NCI-H460 (cell line): ENCODE measurements at places on chromosomes 3 and 15. TPM values are rescaled to one million over a fixed set of nuclear protein-coding genes. Genes with fewer than 3 reads are reported as not detected.
A peak's percentile ranks its signal among the peaks of the same experiment; 100 is the strongest.

GRCh38 chr15:41971895-41972252 is 483 bp downstream of the EHD4 start:
- no peak for DNase-seq

DNA sequence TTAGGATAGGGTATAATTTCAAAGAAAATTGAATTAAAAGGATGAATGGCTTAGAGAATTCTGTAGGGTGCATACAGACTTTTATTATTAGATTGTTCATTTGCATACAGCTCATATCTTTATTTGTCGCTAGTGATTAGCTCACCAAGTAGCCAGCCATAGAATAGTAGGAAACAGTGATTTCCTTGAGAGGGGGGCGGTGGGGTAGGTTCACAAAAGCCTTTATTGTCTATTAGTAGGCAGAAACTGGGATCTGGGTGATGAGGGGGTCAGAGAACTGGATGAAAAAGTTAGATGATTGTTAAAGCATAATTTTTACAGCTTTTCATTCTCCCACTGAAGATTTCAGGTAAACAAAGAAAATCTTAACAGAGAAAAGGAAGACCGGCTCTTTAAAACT is 77.6 kb upstream of the RAP2B start:
- DNase-seq: no peak

DNA sequence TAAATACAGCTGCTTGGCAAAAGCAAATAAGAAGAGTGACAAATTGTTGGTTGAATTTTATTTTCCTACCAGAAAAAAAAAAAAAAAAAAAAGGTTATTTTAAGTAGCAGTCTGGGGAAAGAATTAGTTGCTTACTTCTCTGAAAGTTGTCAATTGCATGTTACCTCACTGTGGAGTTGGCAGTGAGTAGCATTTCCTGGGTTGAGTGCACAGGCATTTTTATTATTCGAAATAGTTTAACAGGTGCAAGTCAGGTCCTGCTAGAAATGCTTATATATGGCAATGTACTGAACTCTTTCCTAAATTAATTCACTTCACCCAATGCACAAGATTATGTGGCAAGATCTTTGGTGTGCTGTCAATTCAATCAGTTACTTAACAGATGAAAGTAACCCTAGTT is 680.6 kb downstream of the EPHA3 start:
- DNase-seq: no peak

DNA sequence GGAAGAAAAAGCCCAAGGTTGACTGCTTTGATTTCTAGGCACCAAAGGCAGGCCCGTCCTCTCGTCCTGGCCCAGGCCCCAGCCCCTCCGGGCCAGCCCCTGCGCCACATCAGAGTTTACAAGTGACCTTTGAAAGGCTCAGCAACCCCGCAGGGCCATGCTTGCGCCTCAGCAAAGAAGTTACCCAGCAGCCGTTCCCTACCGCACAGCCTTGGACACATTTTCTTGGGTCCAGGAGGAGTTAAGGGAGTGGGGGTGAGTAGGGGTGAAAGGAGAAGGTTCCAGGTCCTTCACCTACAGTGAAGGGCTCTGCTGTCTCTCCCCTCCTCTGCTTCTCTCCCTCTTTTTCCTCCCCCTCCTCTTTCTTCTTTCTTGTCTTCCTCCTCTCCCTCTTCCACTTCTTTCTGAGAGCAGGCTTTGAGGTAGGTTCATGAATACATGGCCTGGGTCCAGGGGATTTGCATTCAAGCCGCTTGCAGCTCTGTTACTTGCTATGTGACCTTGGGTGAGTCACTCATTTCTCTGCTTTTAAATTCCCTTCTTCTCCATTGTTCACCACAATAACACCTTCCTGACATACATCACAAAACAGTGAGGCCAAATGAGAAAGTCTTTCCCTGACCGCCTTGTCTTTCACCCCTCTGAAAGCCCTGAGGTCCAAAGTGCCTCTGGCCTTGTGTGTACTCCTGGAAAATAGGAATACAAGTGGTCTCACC is 223.3 kb upstream of the TPRG1 start:
- DNase-seq: peak; percentile 53

GRCh38 chr15:62047282-62047827 is 12.9 kb downstream of the VPS13C start:
- no peak for DNase-seq

DNA sequence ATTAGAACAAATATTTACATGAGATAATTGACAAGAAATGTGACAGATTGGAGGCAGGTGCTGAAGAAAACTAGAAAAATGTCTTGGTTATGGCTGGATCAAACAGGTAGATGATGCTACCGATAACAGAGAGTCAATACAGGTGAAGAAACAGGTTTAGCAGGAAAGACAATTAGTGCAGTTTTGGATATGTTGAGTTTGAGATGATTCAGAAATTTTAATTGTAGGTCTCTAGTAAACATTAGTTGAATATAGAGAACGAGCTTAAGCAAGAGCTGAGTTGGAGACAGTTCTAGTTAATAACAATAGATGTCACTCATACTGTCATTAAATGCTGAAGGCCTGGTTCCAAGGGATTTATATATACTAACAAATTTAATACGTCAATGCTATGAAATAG is 524.4 kb downstream of the NSUN3 start:
- DNase-seq: no peak

DNA sequence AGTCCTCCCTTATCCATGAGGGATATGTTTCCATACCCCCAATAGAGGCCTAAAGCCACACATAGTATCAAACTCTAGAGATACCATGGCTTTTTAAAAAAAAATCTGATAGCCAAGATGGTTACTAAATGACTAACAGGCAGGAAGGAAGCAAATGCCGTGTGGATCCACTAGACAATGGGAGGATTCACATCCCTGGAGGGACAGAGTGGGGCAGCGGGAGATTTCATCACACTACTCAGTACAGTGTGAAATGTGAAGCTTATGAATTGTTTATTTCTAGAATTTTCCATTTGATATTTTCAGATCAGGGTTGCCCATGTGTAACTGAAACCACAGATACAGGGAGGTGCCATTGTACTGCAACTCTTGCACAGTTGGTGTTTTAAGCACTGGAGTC is 826.6 kb downstream of the SQOR start:
- DNase-seq: no peak

- no peak for DNase-seq
Measured at GRCh38 chr3:36741285-36741684, 23.1 kb downstream of the DCLK3 start.

LINGO1 gene
- 0.14 and 0.52 TPM in 2 replicates for total RNA-seq

ANKUB1 gene
- total RNA-seq: not detected in 2 replicates

- no peak for DNase-seq
Measured at GRCh38 chr3:173591401-173591800, 193.9 kb downstream of the NLGN1 start.

- no peak for DNase-seq
Measured at GRCh38 chr15:47887241-47887800, 170.0 kb downstream of the SEMA6D start.

GRCh38 chr15:26736502-26737248 is 36.2 kb downstream of the GABRB3 start:
- DNase-seq: no peak

NEIL1 gene
- 3.6 and 3.7 TPM in 2 replicates for total RNA-seq

GRCh38 chr3:45992133-45992729 is 3.4 kb downstream of the FYCO1 start:
- DNase-seq: no peak

GRCh38 chr15:24269166-24269571 is 406.4 kb upstream of the NPAP1 start:
- no peak for DNase-seq

SHC4 gene
- total RNA-seq: 10.9 and 11.9 TPM in 2 replicates

IQCF5 gene
- not detected in 2 replicates for total RNA-seq

DNA sequence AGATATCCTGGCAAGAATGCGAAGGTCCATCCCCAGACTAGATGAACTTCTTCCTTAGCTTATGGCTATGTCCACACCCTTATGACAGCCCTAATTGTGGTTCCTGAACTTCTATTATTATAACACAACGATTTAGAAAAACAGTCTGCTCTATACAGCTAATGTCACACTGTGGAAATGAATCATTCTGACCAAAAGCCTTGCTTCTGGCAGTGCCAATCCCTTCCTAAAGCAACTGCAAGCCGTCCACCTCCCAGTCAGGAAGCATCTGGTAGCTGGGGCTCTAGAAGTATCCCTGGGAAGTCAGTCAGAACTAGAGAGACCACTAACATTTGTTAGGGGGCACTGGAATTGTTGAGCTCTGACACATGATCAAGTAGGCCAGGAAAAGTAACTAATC is 45.0 kb downstream of the MYO5A start:
- no peak for DNase-seq

DNA sequence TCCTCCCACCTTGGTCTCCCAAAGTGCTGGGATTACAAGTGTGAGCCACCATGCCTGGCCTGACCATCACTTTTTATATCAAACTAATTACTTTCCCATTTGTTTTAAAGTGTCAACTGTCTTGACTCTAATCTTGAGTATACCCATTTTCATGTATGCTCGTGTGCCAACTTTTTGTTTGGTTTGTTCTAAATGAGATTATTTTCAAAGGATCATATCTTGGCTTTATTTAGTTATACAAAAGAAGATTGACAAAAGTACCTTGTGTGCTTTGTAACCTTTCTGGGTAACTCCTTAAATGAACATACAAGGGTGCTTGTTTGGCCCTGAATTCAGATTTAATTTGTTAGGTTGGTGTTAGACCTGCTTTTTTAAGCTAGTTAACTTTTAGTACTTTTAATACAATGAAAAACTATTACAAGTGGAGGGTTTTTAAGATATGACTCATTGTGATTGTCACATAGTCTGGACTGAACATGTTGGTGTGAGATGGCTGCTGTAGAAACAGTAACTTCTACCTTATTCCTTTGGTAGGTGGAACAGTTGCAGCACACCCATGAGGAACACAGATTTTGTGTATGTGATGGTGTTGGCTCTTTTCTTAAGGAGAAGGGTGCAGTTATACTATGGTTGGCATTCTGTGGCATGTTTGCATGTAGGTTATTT is 10.7 kb downstream of the KIF23 start:
- no peak for DNase-seq

DNA sequence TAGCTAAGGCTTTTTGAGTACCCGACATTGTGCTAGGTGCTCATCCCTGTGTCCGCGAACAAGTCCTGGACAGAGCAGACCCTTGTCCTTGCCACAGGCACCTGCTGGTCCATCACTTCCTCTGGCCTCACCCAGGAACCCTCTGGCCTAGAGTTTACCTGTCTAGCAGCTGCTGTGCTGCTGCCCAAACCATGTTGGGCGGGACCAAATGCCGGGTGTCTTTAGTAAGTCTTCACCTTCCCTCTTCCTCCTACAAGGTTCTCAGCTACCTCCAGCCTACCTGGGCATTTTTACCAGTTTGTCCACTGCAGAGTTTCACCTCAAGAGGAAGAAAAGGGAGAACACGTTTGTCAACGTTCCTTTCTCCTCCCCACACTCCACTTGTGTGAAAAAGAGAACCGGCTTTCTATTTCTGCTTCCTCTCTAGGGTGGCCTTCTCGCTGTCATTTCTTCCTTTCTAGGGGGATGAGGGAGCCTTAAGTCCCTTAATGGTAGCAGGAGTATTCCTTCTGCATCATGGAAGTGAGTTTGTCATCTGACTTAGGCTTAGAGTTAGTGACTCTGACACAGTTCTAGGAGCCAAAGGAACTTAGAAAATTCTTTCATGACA is 80.4 kb upstream of the GCNT3 start:
- no peak for DNase-seq

GRCh38 chr15:80694611-80695098 is 455 bp upstream of the ABHD17C start:
- DNase-seq: no peak

DNA sequence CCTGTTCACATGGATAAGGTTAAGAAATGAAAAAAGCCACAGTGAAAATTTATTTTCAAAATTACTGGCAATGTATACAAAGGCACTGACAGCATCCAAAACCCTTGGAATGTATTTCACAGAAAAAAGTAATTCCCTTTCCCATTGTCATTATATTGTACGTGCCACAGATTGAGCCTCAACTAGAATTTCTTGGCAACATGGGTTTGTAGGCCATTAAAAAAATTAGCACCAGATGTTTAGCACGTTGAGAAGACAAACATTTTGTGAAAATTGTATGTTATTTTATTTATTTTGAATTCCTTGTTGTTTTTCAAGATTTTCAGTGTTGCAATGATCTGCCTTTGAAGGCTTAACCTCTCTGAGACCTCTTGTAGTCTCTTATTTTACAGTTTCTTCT is 76.3 kb upstream of the EPHB3 start:
- DNase-seq: no peak

DNA sequence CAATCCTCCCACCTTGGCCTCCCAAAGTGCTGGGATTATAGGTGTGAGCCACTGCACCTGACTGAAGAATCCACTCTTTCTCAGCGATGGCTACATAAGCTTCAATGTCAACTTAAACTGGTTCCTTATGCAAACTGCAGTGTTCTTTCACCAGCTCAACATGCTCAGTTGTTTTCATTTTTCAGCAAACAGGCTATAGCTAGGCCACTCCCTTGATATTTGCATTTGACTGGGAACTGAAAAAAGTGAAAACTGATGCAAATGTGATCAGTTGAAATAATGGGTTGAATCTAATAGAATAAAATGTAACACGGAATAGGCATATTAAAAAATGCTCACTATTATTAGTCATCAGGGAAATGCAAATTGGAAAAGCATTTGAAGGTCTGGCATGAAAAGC is 74.2 kb upstream of the GCNT3 start:
- DNase-seq: no peak

CDCP1 gene
- total RNA-seq: 47.5 and 47.7 TPM in 2 replicates

NRG4 gene
- total RNA-seq: 18.5 and 19.5 TPM in 2 replicates

DNA sequence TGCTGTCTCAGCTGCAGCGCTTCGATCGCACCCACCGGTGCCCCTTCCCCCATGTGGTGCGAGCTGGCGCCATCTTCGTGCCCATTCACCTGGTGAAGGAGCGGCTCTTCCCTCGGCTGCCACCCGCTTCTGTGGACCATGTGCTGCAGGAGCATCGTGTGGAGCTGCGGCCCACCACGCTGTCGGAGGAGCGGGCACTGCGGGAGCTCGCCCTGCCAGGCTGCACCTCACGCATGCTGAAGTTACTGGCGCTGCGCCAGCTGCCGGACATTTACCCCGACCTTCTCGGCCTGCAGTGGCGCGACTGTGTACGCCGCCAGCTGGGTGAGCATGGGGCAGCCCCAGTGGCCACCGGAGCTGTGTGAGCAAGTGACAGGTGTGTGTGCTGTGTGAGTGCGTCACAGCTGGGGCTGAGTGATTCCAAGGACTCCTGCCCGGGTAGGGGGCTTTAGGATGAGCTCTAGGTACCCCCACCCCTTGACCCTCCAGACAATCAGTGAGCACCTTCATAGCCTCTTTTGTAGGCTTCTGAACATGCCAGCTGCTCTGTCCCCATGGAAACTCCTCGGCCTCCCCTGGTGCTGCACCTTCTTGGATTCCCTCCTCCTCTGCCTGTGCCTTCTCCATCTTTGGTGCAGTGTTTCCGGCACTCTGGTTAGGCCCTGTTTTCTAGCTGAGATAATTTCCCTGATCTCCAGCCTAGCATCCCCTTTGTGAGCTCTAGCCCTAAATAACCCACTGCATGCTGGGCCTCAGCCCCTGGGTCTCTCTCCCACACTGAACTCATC is 7.0 kb downstream of the C15orf39 start:
- no peak for DNase-seq
